Upper lobe of right lung (tissue), 1 donor: ENCODE measurements at places on chromosomes 5 and 9. TPM values are rescaled to one million over a fixed set of nuclear protein-coding genes. Genes with fewer than 3 reads are reported as not detected.

Gene CDKN2B-AS1
- total RNA-seq, result 2.3 TPM

DNA sequence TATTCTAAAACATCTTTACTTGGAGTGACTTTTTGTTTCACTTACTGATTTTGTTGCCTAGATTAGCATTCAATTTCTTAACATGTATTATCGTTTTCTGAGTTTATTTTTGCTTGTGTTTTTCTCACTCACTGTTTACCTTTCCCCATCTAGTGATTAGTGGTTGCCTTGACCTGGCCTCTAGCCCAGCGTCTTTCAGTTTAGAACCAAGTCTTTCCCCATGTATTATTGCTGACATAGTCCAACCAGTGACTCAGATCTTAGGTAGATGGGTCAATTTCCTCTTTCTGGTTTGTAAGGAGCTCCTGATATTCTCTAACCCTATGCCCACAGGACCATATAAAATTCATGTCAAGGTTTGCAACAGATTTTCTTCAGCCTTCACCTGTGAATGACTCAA lies 135.5 kb downstream of the PRR16 start:
- DNase-seq, result no peak
- no peak overlapping the region for H3K27ac ChIP-seq
- no peaks in the 10 kb centered on the region for H3K4me1 ChIP-seq

Gene WNT8A
- total RNA-seq, result not detected

GRCh38 chr5:119411361-119412278 lies 40.7 kb upstream of the HSD17B4 start:
- H3K27me3 ChIP-seq, result no peaks in the 10 kb centered on the region
- no peaks in the 10 kb centered on the region for H3K36me3 ChIP-seq
- H3K27ac ChIP-seq, result peak overlapping the region; percentile 70
- DNase-seq, result peak; percentile 69
- peak overlapping the region; percentile 51 for H3K4me3 ChIP-seq

- H3K27me3 ChIP-seq, result no peaks in the 10 kb centered on the region
- no peak overlapping the region for H3K4me3 ChIP-seq
- no peaks in the 10 kb centered on the region for H3K36me3 ChIP-seq
Observed at GRCh38 chr9:69931340-69931739, 110.7 kb downstream of the CFAP95 start.

DNA sequence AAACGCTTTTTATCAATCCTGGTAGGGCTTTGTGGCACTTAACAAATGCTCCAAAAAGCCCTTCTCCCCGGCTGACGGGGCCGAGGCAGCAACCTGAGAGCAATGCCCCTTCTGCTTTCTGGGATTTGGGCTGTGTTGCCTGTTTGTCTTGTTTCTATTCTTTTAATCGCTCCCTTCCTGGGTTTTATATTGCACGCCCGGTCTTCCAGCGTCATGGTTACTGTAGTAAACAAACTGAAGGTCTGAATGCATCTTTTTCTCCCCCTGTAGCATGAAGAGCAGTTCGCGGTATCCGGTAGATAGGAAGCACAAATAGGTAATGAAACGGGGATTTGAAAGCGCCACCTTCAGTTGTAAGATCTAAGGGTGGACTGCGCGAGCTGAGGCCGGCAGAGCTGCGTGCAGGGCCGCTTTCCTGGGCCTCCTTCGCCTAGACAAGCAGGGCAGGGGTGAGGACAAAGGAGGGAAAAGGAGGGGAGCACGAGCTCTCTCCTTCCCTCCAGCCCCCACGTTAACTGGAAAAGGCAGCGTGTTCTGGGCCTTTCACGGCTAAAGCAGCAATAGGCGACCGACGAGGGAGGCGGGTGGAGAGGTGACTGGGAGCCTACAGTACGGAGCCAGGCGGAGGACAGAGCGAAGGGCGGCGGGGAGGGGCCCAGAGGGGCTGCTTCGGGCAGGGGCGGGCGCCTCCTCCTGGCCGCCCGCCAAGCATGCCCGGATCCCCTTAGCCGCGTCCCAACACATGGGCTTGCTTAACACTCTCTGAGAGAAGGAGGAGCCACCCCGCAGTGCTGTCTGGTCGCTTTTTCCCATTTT lies 49.3 kb upstream of the ZNF366 start:
- H3K27me3 ChIP-seq, result no peaks in the 10 kb centered on the region
- H3K4me1 ChIP-seq, result peaks cover 15% of the 10 kb centered on the region
- peak overlapping the region; percentile 51 for H3K4me3 ChIP-seq
- no peaks in the 10 kb centered on the region for H3K36me3 ChIP-seq

- H3K27ac ChIP-seq, result peak overlapping the region; percentile 91
- H3K27me3 ChIP-seq, result no peaks in the 10 kb centered on the region
- peak; percentile 80 for DNase-seq
- H3K36me3 ChIP-seq, result no peaks in the 10 kb centered on the region
Observed at GRCh38 chr5:95823738-95824609, 1.4 kb upstream of the GLRX start.
